Non-pigmented ciliary epithelial cell (primary cell): ENCODE measurements at places on chromosomes 1 and 21.

DNA sequence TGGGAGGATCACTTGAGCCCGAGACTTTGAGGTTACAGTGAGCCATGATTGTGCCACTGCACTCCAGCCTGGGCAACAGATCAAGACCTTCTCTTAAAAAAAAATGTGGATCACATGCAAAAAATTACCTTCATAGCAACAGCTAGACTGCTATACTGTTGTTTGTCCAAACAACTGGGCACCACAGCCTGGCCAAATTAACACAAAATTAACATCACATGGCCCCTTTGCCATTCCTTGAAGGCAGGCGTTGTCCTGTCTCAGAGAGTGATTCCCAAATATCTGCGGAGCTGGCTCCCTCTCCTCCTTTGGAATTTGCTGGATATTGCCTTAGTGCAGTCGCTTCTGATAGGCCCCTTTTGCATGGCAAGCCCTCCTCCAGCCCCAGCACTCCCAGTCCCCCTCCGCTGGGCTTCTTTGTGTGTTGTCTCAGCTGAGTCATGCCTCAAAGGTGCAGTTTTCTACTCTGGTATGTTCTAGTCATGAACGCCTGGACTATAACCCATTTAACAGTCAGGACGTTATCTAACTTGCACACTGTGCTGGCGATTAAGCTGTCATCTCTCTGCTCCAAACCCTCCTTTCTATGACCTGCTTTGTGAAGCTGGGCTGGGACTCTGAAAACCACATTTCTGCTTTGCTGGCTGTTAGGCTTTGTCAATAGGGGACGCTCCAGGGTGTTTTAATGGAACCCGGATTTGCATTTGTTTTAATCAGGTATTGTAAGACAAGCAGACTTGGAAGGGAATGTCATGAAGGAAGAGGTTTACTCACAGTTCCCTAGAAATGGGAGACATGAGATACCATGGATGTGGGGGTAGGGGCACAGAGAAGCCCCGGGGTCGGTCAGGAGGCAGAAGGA lies 20.1 kb upstream of the HPCAL4 start:
- no peak for DNase-seq

DNA sequence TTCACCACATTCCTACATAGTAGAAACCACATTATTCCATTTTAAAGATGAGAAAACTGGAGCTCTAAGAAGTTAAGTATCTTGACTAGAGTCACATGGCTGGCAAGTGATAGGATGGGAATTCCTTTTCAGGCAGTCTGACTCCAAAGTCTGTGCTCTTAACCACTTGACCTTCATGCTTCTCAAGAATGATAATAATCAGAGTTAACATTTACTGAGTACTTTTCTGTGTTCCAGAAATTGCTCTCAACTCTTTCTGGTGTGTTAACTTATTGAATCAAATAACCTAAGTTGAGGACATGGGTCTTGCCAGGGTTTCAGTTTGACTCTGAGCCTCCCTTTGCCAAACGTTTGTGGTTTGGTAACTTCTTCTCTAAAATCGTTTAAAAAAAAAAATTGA lies 169.4 kb downstream of the RASAL2 start:
- no peak for DNase-seq

DNA sequence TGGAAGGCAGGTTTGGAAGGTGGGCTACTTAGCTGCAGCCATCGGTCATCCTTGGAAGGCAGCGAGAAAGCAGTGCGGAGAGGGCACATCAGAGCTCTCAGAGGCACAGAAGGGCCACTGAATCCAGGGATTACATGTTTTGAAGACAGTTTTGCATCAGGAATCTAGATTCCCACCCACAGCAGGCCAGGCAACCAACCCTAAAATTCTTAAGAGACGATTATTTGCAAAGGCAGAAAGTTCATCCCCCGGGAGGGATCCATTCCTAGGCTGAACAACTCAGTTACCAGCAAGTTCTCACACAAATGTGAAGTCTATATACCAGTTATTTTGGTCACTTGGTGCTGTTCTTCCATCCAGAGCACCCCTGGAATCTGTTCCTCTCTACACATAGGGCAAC lies 457.3 kb upstream of the VAMP3 start:
- DNase-seq, result no peak

GRCh38 chr1:181416268-181416860 lies 67.0 kb upstream of the CACNA1E start:
- DNase-seq, result no peak

- DNase-seq, result no peak
Observed at GRCh38 chr1:15820478-15820877, 13.0 kb upstream of the UQCRHL start.

DNA sequence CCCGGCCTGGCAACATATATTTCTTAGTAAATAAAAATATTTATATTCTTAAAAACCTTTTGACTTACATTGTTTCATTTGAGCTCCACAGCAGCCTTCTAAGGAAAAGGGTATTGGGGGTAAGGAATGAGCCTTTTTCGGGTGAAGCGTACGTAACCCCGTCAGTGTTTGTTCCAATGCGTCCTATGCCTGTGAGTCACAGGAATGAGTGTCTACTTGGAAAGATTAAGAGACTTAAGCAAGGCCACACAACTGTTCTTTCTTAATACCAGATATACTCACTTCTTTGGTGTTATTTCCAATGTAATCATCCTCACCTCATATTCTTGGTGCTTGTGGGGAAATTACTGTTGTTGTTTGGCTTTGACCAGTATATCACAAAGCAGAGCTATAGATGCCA lies 22.7 kb downstream of the WDTC1 start:
- DNase-seq, result peak; percentile 34

- DNase-seq, result no peak
Observed at GRCh38 chr1:206427291-206427690, 43.0 kb upstream of the IKBKE start.

DNA sequence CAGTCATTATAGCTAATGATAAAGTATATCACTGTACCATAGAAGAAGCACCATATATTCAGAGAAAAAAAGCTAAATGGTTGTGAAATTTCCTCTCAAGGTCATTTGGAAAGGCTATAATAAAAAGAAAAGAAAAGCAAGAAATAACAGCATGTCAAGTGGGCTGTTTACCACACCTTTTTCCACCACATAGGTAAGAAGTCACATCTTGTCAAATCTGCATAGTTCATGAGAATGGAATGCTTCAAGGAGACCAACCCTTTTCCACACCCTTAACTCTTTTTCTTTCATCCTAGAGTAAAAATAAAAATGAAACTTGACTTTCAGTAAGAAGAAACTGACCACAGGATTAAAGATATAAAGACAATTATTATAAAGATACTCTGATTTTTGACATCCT lies 91.2 kb downstream of the ATP6V1G3 start:
- no peak for DNase-seq

GRCh38 chr1:211944733-211945500 lies 90.4 kb downstream of the INTS7 start:
- no peak for DNase-seq

- DNase-seq, result no peak
Observed at GRCh38 chr1:150516050-150516591, 569 bp downstream of the FALEC start.

GRCh38 chr1:86912281-86912900 lies 1.5 kb downstream of the SELENOF start:
- no peak for DNase-seq

DNA sequence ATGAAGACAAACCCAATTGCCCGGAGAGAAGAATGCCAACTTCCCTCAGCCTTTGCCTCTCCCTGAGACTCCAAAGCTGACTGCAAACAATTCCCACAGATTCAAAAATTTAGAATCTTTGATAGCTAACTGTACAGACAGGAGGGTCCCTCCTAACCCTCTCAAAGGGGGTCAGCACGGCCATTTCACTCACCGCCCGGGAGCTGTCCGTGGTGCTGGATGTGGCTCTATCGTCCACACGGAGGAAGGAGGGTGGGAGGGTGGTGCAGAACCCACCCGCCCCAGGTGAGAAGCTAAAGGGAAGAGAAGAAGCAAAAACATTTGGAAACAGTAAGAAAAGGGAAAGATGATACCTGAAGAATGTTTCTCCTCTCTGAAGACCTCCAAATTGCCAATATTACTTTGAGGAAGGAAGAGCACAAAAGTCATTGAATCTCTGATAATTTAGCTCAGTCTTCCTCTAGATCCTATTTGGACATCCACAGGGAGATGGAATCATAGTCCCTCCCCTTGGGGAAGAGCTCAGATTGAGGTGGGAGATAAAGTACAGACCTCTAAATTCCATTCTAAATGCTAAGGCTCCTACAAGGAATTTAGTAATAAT lies 45.6 kb downstream of the RHBG start:
- DNase-seq, result no peak

DNA sequence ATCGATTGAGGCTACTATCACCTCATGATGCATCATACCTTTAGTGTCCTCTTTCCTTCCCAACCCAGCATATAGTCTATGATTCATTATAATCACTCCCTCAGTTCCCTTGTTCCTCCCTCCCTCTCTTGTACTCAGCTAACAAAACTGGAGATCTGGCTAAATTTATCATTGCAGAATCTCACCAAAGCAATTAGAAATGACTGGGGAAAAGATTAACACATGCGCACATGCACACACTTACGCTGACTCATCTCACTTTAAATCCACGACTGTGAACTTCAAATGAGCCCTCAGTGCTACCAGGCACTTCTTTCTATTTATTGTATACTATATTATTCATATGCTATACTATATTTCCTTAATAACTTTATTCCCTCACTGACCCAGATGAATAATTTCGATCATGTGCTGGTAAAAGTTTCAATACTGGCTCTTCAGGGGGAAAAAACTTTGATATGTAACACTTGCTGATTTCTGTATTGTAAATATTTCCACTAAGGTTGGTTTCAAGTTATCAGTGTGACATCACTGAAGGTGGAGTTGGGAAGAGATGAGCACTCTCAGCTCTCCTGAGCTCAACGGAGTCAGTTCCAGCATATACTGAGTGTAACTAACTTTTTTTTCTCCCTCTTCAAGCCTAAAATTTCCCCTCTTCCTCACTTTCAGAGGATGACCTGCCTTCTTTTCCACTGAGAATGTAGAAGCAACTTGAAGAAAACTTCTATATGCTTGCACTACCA lies 613.7 kb upstream of the B3GALT2 start:
- DNase-seq, result no peak

DNA sequence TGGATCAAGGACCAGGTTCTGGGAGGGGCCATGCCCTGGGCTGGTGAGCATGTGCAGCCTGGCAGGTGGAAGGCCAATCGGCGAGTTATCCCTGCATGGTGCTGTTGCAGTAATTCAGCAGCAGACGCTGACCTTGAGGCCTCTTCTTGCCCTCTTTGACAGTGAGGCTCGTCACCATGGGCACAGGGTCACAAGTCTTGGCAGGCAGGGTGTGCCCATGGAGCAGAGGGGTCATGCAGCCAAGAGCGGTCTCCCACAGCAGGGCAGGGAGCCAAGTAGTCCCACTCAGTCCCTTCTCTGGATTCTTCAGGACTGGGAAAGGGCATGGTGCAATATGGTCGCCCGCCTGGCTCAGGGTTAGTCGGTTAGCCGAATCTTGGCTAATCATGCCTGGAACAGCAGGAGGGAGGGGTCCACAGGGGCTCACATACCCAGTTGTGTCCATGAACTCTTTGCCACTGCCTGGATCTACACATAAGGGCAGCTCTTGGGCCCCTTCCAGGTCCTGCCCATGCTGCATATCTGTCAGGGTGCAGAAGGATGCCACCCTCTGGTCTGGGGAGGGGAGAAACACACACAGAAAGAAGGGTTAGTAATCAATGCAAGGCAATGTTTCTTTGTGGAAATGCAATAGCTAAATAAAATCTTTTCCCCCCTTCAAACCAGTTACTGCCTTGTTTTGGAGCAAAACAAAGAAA lies 226.8 kb downstream of the SIPA1L2 start:
- DNase-seq, result no peak

DNA sequence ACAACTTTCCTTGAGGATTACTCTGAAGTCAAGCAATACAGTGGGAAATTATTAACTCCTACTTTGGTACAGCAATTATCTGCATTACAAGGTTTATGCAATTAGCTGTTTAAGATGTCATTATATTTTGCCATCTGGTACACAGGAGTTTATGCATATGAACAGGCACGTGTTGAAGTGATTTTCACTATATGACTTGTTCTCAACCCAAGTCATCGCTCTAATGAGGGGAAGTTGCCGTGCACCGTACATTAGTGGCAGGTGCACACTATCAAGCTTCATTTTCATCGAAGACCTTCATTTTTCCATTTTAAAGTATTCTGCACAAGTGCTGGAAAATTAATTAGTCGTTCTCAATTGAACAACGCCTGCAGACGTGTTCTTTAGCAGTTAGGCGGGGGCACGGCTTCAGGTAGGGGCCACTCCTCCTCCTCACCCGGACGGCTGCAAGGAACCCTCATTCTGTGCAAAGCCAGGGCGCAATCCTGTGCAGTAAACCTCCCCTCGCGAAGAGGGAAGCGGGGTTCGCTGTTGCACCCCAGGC lies 39.8 kb upstream of the NFIA start:
- no peak for DNase-seq

GRCh38 chr1:231272880-231273279 lies 31.9 kb downstream of the GNPAT start:
- peak; percentile 24 for DNase-seq

GRCh38 chr1:57046462-57046861 lies 80.6 kb upstream of the C8B start:
- no peak for DNase-seq

DNA sequence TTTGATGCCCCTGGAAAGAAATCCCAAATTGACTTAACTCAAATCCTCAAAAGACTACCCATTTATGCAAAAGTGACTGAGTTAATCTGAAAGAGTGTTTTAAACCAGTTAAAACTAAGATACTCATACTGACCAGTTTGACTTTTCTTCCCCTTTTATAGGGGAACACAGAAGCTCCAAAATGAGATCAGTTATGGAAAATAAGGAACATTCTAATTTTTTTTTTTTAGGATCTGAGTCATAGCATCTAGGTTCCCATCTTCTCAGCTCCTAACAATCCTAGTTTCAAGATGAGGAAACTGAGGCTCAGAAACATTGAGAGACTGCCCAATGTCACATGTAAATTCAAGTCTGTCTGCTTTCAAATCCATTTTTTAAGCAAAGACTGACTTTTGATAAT lies 231.1 kb upstream of the RUNX1 start:
- DNase-seq, result no peak

GRCh38 chr1:92882819-92883218 lies 51.0 kb downstream of the RPL5 start:
- no peak for DNase-seq

GRCh38 chr1:167273027-167273800 lies 52.5 kb downstream of the POU2F1 start:
- no peak for DNase-seq

DNA sequence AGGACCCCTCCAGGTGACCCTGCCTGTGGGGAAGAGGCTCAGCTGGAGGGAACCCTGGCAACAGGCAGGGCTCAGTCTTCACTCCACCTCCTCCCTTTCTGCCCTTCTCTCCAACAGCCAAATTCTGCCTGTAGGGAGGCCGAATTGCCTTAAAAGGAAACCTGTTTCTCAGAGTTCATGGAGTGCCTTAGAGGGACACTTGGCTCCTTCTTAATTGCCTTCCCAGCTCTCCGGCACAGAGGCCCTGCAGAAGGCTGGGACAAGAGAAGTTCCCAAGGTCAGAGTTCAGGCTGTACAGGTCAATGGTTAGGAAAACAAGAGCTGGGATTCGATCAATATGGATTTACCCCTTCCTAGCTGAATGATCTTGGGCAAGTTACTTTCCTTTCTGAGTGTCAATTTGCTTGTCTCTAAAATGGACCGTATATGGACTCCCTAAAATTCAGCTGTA lies 6.2 kb downstream of the CSRP1 start:
- DNase-seq, result no peak

- DNase-seq, result no peak
Observed at GRCh38 chr1:84644472-84644871, 45.8 kb downstream of the SSX2IP start.
